GM12878 (cell line): ENCODE measurements at places on chromosomes 5 and 9.

DNA sequence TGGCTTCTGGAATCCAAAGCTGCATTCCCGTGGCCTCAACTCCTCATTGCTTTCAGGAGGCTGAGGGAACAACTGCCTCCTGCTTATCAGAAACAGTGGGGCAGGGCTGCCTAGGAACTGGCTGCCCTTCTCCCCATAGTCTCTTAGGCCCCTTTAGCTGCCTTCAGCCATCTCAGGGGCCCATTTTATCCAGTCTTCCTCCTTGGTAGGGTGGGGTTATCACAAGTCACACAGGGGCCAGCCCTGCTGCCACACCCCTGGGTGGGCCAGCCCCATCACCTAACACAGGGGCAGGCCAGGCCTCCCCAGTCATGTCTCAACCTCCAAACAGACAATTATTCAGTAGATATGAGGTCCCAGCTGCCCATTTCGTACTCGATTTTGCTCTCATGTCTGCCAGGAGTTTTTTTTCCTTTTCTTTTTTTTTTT is 3.9 kb downstream of the ALAD start:
- no peak for DNase-seq

DNA sequence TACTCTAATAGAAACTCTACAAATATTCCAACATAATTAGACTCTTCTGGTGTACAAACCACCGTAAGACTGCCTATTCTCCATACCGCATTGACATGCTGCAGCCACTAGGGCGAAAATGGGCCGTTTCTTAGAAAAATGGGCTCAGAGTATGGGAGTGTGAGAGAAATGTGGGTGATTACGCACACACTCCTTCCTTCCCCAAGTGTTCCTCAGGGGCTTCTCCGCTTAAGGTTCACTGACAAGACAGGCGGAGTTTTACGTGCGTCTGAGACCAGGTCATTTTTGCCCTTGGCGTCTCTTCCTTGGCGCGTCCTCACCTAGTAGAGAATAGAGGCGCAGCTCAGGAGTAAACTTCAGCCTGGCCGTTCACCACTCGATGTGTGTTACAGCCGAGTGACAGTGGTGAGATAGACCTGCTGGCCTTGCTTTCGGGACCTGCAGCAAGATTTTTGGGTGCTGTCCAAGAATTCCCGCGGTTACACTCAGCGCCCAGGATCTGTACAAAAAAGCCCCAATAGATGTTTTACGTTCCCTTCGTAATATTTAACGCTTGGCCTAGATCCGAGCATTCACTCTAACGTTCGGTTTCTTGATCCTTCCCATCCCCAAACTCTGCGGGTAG is 1.8 kb upstream of the NTRK2 start:
- no peak for DNase-seq

DNA sequence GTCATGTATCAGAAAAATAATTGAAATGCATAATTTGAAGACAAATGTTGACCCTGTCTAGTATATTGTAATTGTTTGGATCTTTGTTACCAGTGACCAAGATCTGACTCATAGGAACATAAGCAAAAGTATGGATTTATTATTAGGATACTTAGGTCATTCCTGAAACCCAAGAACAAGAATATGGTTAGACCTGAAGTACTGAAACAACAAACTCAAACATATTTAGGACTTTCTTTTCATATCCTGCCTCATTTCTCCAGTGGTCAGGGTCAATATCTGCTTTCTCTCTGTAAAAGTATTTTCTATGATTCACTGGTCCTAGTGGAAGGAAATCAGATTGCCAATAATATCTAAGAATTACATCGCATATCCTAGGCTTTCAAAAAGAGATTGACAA is 1937.1 kb upstream of the WWC1 start:
- no peak for DNase-seq

- DNase-seq: peak; percentile 62
These were observed 52.4 kb downstream of the FSD1L start for GRCh38 chr9:105500108-105500766.

DNA sequence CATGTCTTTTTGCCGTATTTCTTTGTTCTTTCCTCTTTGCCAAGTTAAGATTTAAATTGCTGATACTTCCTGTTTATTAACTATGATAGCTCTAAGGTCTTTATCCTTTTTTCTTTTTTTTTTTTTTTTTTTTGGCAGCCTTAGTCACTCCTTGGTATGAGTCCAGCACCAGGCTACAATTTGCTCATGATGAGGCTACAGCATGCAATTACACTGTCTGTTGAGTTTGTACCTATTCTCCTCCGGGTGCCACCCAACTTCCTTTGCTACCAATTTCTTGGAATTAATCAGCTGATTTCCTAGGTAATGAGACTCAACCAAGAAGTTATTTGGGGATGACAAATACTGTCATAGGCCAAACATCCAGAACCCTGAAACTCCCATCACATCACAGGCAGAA is 25.5 kb downstream of the ACTL7B start:
- DNase-seq: no peak

DNA sequence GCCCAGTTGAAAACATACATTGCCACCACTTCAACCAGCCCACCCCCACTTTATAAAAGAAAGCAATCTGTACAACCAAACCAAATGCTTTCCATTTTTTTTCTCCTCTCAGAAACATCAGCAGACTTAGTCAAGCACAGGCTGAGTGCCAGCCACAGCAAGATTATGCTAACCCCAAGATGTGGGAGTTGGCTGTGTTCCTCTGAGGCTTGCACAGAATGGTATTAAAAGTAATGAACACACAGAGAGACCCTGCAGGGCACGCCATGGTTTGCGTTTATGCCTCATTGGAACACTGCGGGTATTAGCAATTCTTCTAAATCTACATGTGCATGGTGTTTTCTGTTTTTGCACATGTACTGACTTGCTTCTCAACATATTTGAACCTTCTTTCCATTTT is 419.9 kb upstream of the GRAMD2B start:
- no peak for DNase-seq

DNA sequence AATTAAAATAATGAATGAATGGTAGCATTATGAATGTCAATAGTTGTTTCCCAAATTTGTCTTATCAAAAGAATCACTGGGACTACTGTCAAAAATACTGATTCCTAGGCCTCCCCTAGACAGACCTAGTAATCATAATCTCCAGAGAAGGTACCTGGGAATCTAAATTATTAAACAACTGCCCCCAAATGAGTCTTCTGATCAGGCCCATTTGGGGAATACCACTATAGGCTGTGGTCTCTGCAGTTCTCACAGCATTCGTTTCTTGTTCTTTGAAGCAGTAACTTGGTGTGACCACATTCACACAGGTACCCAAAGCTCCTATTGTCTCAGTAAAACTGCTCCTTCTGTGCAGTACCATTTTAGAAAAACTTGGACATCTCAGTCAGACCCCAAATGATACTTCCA is 230.9 kb downstream of the PIK3R1 start:
- DNase-seq: peak; percentile 87

DNA sequence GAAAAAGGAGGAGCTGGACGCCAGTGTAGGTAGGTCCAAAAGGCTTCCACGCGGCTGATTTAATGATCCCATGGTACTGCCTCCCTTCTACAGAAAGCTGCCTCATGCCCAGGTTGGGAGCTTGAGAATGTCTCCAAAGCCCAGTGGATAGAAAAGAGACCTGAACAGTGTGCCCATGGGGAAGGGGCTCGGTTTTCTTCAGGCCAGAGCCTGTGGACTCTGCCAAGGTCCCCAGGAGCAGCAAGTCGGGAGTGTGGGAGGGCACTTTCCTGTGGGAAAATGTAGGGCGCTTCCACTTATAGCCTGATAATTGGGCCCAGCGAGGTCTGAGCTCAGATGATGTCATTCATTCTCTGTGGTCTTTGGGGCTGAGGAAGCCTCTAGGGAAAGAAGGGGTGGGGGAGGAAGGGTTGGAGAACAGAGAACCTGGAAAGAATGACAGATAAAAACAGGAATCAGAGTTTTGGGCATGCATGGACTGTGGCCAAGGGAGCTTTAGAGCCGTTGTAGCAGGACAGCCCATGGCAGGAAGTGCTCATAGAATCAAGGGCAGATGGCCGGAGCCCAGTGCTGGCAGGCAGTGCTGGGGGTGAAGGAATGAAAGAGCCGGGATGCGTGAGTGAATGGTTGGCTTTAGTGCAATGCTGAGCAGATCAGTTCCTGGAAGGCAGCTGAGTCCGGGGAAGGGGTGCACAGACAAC is 42.5 kb upstream of the SH3PXD2B start:
- no peak for DNase-seq

DNA sequence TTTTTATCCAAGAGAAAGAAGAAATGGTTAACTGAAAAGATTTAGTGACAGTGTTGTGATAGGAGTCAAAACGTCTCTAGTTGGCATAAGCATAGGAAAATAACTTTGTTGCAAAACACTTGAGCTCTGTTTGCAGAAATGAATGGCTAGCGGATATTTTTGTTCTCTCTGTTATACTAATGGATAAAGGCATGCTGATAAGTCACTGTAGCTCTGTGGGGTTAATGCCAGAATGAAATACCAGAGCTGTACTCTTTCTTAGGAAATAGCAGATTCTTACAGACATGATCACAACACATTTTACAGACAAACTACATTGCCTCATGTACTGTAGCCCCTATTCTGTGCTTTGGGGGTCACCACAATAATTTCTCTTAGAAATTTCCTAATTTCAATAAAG is 202.8 kb downstream of the DMRTA1 start:
- no peak for DNase-seq

DNA sequence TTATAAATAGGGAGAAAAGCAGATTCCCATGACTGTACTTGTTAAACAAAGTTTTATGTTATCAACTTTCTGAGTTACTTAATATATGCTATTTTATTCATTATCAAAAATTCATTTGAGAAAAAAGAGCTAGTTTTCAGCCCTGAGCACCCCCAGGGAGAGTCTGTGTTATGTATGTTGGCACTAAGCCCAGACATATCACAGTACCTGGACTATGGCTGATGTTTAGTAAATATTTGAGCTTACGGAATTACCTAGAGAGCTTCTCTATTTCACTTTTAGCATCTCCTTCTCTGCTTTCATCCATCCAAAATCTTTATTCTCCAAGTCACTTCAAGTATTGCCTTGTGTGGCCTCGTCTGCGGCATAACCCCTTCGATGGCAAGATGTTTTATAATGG is 225.9 kb upstream of the PCSK5 start:
- DNase-seq: no peak

GRCh38 chr9:137785704-137786161 is 91.8 kb upstream of the CACNA1B start:
- DNase-seq: no peak

DNA sequence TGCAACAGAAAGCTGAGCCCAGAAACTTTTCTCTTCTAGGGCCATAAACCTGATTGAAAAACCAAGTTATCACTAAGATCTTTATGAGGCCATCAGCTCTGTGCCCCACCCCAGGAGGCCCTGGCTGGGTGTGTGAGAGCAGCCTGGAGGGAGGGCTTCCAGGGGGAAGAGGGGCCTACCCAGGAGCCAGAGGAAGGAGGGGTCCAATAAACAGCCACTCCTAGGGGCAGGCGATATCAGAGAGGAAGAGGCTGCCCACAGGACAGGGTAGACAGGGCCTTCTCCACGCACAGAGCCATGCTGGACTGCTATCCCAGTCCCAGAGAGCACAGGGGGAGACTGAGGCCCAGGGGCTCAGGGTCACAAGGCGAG is 4.5 kb upstream of the CDX1 start:
- DNase-seq: no peak

- no peak for DNase-seq
These were observed 14.0 kb downstream of the MCC start for GRCh38 chr5:113474100-113474728.

DNA sequence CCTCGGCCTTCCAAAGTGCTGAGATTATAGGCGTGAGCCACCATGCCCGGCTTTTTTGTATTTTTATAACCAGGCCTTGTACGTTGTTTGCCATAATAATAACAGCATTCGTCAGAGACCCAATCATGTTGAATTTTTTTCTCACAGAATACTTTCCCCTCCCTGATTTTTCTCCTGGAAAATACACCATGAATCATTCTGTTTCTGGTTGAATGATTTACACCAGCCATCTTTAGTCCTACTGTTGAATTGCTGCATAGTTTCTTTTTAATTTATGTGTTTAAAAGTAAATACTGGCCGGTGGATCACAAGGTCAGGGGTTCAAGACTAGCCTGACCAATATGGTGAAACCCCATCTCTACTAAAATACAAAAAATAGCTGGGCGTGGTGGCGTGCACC is 3.5 kb downstream of the CNOT8 start:
- DNase-seq: no peak
